ENCODE measurements at places on chromosomes 6 and 20.

DNA sequence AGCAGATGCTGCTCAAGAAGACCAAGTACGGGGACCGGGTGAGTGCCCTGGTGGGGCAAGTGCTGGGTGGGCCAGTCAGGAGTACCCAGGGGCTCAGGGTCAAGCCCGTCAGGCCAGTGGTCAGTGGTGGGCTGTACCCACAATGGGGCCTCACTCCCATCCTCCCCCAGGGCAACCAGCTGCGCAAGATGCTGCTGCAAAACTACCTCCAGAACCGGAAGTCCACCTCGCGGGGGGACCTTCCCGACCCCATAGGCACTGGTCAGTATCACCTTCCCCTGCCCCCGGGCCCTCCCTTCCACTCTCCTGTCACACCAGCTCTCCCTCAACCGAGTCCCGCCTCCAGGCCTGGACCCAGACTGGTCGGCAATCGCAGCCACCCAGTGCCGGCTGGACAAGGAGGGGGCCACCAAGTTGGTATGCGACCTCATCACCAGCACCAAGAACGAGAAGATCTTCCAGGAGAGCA lies 27.0 kb downstream of the UQCC2 start:
- DNase-seq = no peak

- DNase-seq = peak; percentile 31
Measured at GRCh38 chr20:44070139-44070900, 116.7 kb downstream of the JPH2 start.

- no peak for DNase-seq
Measured at GRCh38 chr6:116136373-116136772, 10.4 kb upstream of the COL10A1 start.

DNA sequence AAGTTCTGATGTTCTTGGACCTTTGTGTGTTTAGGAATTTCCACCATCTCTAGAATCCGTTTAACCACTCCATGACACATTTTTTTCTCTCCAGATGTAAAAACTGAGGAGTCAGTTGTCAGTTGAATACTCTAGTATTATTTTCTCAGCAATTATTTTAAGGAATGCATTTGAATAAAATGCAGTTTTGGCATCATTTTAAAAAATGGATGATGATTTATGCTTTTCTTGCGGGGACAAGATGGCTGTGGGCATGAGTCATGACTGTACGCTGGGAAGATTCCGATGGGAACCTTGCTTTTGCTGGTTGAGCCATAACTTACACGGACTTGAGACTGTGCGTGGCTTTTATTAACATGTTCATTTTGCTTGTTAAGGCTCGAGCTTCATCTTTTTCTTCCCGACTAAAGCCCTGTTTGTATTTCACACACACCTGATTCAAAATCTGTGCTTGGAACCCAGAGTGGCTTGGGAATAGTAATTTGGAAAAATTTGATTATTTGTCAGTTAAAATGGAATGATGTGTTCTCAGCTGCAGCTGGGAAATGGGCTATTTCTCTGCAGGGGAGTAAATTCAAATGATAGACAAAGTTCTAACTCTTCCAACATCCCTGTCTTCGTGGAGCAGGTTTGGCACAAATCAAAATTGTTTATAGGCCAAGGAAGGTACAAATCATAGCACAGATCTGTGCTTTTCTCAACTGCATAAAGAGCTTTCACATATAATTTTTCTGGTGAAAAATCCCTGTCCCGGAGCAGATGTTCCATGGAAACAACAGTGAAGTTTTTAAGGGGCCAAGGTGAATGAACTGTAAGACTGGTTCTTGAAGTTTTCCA lies 470.5 kb upstream of the JAG1 start:
- DNase-seq = no peak

DNA sequence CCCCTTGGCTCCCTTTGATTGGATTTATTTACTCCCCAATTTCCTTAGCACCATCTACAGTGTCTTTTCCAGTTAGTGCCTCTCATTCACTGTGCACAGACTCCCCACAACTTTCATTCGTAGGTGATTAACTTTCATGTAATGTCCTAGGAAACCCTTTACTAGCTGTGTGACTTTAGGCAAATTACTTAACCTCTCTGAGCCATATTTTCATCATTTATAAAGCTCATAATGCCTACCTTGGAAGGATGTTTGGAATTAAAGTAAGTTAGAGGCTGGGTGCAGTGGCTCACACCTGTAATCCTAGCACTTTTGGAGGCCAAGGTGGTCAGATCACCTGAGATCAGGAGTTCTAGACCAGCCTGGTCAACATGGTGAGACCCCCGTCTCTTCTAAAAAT lies 20.1 kb downstream of the C6orf15 start:
- DNase-seq = no peak

DNA sequence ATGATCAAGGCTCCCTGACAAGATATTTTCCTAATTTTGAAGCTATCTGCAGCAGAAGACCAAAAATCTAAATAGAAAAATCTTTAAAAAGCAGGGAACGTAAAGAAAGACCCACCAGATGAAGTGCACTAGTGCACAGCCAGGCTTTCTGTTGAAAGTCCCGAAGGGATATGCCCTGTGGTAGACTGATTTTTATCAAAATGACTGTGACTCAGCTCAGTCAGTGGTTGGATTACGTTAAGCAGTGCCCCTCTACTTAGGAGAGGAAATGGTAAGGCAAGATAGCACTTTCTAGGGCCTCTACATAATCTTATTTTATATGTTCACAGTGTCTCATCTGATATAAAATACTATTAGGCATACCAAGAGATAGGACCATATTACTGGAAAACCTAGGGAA lies 123.4 kb upstream of the RAB32 start:
- DNase-seq = no peak

DNA sequence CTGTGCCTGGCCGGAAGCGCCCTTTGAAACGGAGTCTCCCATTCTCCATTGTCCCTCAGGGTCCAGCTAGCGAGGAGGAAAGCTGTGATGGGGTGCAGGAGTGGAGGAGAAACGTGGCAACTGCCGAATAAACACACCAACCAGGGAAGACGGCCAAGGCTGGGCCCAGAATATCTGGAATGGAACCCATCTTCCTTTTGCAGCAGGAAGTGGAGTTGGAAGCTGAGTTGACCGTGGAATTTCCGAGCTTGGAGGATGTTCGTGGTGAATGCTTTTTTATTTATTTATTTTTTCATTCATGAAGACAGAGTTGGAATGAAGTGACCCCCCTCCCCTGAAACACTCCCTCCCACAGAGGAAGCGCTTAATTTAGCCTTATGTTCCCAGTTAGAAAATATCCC lies 105.6 kb upstream of the RNF24 start:
- no peak for DNase-seq

DNA sequence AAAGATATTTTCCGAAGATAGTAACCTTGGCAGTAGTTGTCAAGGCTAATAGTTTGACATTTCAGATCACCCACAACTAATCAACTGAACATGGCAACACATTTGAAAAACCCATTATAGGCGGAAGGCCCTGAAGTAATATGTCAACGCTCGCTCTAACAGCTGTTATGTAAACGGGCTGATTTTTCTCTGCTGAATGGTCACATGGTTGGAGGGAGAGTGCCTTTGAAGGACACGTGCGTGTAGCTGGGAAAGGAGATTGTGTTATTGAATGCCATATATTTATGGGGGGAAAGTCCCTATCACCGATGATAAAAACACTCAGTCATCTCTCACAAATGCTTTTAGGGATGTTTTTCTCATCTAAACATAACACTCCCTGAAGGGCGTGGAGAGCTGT lies 160.0 kb upstream of the RALGAPA2 start:
- DNase-seq = no peak

GRCh38 chr6:99711925-99712324 lies 105.3 kb downstream of the PRDM13 start:
- no peak for DNase-seq

- no peak for DNase-seq
Measured at GRCh38 chr6:16438718-16439591, 200.6 kb downstream of the GMPR start.

- peak; percentile 42 for DNase-seq
Measured at GRCh38 chr6:143232849-143233248, 172.2 kb downstream of the AIG1 start.

- no peak for DNase-seq
Measured at GRCh38 chr6:118889163-118889562, 4.8 kb upstream of the ASF1A start.

DNA sequence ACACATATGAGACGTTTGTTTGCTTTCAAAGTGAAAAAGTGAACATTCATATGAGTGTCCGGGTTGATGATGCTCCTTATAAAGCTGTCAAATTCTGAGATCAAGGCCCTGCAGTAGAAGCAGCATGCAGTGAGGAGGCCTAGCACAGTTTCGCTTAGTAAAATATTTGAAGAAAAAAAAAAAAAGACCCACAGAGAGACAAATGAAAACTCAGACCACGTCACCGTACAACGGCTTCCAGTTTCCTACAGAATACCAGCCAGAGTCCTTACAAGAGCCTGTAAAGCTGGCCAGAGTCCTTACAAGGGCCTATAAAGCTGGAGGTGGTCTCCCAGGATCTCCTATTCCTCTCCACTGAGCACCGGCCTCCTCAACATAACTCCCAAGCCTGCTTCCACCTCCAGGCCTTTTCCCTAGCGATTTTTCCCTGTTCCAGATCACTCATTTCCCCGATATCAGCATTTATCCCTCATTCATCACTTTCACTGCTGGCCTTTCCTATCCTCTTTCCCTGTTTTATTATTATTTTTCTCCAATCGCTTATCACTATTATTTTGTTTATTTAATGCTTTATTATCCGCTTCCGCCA lies 1.5 kb upstream of the HMGN4 start:
- peak; percentile 45 for DNase-seq

GRCh38 chr6:165774903-165775601 lies 112.0 kb upstream of the PDE10A start:
- DNase-seq = peak; percentile 7

DNA sequence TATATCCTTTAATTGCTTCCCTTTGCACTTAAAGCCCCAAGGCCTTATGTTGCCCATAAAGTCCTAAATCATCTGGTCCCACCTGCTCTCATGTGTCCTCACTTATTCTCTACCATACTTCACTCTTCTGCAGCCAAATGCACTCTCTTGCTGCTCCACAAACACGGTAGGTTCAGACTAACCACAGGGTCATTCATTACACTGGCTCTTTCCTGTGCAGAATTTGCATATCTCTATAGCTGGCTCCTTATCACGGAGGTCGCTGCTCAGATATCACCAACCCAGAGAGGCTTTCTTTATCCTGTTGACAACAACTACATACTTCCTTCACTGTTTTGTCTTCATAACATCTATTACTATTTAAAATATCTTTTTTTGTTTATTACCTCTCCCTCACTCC lies 86.8 kb downstream of the MOXD1 start:
- DNase-seq = no peak

DNA sequence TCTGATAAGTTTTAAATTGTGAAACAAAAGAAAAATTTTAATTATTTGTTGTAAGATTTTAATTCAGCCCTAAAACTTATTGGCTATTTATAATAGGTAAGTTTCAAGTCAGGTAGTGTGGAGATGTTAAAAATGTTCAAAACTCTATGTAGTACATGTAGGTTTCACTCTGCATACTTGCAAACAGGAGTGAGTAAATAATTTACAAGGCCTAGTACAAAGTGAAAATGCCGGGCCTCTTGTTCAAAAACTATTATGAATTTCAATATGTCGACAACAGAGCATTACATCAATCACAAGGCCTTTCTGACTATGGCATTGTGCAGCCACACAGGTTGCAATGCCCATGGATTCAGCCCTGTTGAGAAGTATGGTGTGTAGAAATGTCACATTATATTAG lies 80.9 kb upstream of the GRIK2 start:
- no peak for DNase-seq

Data from stimulated activated naive CD8-positive, alpha-beta T cell treated with anti-CD3 and anti-CD28 coated beads, Interleukin-15, Interleukin-2, amounts not matched to agents 100 U/mL and 50 U/mL, for 24 hours (primary cell).